ENCODE measurements at places on chromosomes 3 and 15. TPM values are rescaled to one million over a fixed set of nuclear protein-coding genes. Genes with fewer than 3 reads are reported as not detected.
A peak's percentile ranks its signal among the peaks of the same experiment; 100 is the strongest.

DNA sequence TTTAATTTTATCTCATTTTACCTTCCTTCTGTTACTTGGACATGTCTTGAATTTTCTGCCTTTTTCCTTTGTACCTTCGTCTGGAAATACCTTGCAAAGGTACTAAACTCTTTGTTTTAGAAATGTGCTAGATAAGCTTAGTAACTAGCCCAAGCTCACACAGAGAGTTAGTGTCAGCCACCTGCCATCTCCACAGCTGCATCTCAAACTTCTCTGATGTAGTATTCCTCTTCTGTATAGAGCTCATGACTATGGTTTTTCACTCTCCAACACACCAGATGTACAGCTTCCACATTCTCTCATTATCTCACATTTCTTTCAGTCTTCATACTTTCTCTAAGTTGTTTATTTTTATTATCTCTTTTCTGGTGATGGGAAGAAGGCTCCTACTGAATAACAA is 516.6 kb upstream of the ROBO2 start:
- DNase-seq, result no peak
- H3K27ac ChIP-seq, result no peak overlapping the region
- H3K4me1 ChIP-seq, result no peaks in the 10 kb centered on the region

DNA sequence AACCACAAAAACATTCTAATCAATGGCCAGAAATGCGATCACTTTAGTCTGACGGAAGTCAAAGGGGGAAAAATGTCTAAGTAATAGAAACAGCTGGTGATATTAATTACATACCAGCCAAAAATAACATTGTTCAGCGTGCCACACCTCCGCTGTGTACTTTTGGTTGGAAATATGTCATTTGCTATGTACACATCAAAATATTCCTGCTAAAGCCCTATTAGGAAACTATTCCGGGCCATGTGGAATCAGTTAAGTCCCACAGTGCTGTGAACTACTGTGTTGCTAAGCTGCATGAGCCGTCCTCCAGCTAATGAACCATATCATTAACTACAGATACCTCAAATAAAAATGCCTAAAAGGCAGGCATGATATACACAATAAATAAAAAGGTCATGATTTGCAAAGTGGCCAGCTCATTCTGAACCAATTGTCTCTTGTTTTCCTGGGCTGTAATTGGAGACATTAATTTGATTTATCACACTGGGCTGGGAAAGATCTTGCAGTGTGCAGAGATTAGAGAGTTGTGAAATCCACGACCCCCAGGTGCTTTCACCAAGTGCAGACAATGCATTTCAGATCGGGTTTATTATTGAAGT is 200.5 kb upstream of the LRTM1 start:
- no peaks in the 10 kb centered on the region for H3K4me1 ChIP-seq
- H3K27ac ChIP-seq, result no peak overlapping the region
- DNase-seq, result no peak
- no peaks in the 10 kb centered on the region for H3K36me3 ChIP-seq
- H3K27me3 ChIP-seq, result peaks cover 59% of the 10 kb centered on the region

GRCh38 chr3:76685858-76686257 is 354.0 kb upstream of the ROBO2 start:
- H3K4me3 ChIP-seq, result no peak overlapping the region
- H3K27me3 ChIP-seq, result peaks cover 37% of the 10 kb centered on the region
- no peaks in the 10 kb centered on the region for H3K36me3 ChIP-seq
- H3K4me1 ChIP-seq, result no peaks in the 10 kb centered on the region
- no peak overlapping the region for H3K27ac ChIP-seq

SMCO1 gene
- not detected for total RNA-seq

DNA sequence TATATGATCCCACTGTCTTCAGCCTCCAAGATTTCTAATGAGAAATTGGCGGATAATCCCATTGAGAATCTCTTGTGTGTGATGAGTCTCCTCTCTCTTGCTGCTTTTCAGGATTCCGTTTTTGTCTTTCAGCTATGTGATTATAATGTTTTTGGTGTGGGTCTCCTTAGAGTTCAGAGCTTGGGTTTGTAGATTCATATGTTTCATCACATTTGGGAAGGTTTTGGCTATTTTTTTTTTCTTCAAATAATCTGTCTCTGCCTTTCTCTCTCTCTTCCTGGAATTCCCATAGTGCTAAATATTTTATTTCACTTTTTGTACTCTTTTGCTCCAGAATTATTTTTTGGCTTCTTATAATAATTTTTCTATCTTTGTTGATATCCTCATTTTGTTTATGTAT is 40.4 kb downstream of the SACM1L start:
- no peak overlapping the region for H3K4me3 ChIP-seq
- H3K36me3 ChIP-seq, result peaks cover 29% of the 10 kb centered on the region
- H3K27ac ChIP-seq, result no peak overlapping the region

ISL2 gene
- total RNA-seq, result 6.3 TPM

- H3K4me1 ChIP-seq, result no peaks in the 10 kb centered on the region
- H3K27ac ChIP-seq, result no peak overlapping the region
- H3K27me3 ChIP-seq, result peaks cover 38% of the 10 kb centered on the region
- no peak for DNase-seq
- no peak overlapping the region for H3K4me3 ChIP-seq
Observed at GRCh38 chr3:73234354-73235014, 173.0 kb downstream of the EBLN2 start.

GRCh38 chr15:77633134-77633912 is 611 bp upstream of the LINGO1 start:
- peaks cover 28% of the 10 kb centered on the region for H3K27me3 ChIP-seq
- peak; percentile 85 for DNase-seq
- H3K4me3 ChIP-seq, result peak overlapping the region; percentile 68
- H3K36me3 ChIP-seq, result no peaks in the 10 kb centered on the region
- 0 out of 2 replicates have a peak, but pooled peaks cover 4% of the 10 kb centered on the region for H3K4me1 ChIP-seq

- DNase-seq, result no peak
- H3K27ac ChIP-seq, result no peak overlapping the region
- no peaks in the 10 kb centered on the region for H3K36me3 ChIP-seq
Observed at GRCh38 chr15:53982071-53982680, 3.9 kb downstream of the UNC13C start.

- H3K36me3 ChIP-seq, result peaks cover 38% of the 10 kb centered on the region
- peak overlapping the region; percentile 80 for H3K27ac ChIP-seq
- no peaks in the 10 kb centered on the region for H3K27me3 ChIP-seq
- H3K4me1 ChIP-seq, result peaks cover 38% of the 10 kb centered on the region
Observed at GRCh38 chr3:111904376-111905241, 45.5 kb downstream of the PHLDB2 start.

DNA sequence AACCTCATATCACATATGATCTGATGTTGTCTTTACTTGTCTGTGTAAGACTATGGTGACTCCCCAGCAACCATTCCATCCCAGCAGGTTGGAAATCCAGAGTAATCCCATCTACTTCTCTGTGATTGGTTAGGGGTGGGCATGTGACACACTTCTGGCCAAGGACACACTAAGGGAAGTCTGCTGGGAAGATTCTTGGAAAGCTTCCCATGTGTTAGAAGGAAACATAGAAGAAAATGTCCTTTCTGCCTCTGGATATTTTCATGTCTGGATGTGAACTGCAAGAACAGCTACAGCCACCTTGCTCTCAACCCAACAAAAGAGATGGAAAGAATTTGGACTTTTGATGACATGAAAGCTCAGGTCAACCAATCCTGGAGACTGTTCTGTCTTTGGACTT is 2.6 kb upstream of the UBE2Q2 start:
- peaks cover 23% of the 10 kb centered on the region for H3K4me1 ChIP-seq
- no peak overlapping the region for H3K4me3 ChIP-seq
- no peaks in the 10 kb centered on the region for H3K27me3 ChIP-seq
- DNase-seq, result peak; percentile 19
- H3K36me3 ChIP-seq, result no peaks in the 10 kb centered on the region
- no peak overlapping the region for H3K27ac ChIP-seq

DNA sequence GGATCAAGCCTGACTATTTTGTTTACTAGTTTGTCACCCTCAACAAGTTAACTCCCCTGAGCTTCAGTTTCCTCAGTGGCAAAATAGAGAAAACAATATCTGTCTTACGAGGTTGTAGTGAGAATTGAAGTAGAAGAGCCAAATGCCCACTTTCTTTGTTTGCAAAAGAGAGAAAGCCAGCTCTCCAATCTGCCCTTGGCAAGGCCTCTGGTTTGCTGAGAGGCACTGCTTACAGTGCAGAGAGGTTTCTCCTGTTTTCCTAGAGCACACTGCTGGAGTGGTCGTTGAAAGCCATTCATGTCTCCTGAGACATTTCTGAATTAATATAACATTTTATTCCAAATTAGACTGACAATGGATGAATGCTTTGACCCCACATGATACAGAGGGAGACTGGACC is 260.5 kb upstream of the IGF1R start:
- H3K4me1 ChIP-seq, result no peaks in the 10 kb centered on the region
- no peaks in the 10 kb centered on the region for H3K36me3 ChIP-seq
- no peak for DNase-seq
- no peak overlapping the region for H3K27ac ChIP-seq
- H3K27me3 ChIP-seq, result peaks cover 84% of the 10 kb centered on the region
- no peak overlapping the region for H3K4me3 ChIP-seq
